ENCODE measurements at places on chromosomes 4 and X.

DNA sequence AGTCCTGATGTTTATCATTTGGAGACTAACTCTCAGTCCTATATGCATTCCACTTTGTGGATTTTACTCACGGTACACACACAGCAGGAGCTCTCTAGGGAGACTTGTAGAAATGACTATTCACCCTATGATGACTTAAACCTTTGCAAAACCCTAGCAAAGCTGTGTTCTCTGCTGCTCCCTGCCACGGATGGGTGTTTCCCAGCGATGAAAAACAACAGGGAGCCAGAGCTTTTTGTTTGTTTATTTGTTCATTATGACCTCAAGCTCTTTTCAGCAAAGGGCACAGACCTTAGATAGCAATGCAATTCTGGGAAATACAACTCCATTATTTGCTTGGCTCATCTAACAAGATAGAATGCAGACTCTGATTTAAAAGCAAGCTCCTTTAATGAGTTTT lies 156.6 kb downstream of the GRIA3 start:
- DNase-seq: no peak

- no peak for DNase-seq
Observed at GRCh38 chrX:103520386-103520785, 1.1 kb upstream of the RAB40A start.

DNA sequence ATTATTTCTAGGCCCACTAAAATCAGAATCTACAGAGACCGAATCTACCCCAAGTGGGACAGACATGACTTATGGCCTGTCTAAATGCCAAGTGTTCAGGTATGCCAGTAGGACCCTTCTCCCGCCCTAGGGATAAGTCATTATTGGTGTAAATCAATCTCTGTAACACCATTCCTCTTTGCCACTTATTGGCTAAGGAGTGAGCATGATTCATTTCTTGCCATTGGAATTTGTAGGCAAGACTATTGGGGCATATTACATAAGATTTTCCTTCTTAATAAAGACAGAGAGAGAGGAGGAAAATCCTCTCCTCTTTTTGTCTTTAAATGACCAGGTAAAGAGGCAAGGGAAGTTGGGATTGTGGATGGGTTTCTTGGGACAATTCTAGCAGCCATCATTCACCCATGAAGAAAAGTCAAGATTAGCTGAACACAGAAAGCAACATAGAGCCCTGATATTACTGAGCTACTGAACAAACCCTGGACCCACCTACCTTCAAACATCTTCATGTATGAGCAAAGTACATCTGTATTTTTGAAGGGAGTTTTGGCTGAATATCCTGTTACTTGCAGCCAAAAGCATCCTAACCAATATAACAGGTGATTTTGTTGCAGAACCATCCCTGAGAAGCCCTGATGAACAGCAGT lies 2.6 kb downstream of the SLC9B2 start:
- no peak for DNase-seq

GRCh38 chr4:128354205-128354821 lies 66.7 kb upstream of the PGRMC2 start:
- no peak for DNase-seq

- DNase-seq: no peak
Observed at GRCh38 chr4:154120006-154120676, 331.3 kb upstream of the SFRP2 start.

- no peak for DNase-seq
Observed at GRCh38 chr4:17812125-17812524, 1.3 kb downstream of the NCAPG start.

DNA sequence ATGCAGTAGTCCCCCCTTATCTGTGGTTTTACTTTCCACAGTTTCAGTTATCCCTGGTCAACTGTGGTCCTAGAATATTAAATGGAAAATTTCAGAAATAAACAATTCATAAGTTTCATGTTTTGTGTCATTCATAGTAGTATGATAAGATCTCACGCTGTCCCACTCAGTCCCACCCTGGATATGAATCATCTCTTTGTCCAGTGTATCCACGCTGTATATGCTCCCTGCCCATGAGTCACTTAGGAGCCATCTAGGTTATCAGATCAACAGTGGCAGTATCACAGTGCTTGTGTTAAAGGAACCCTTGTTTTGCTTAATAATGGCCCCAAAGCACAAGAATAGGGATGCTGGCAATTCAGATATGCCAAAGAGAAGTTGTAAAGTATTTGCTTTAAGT lies 16.2 kb upstream of the SYTL4 start:
- DNase-seq: no peak

DNA sequence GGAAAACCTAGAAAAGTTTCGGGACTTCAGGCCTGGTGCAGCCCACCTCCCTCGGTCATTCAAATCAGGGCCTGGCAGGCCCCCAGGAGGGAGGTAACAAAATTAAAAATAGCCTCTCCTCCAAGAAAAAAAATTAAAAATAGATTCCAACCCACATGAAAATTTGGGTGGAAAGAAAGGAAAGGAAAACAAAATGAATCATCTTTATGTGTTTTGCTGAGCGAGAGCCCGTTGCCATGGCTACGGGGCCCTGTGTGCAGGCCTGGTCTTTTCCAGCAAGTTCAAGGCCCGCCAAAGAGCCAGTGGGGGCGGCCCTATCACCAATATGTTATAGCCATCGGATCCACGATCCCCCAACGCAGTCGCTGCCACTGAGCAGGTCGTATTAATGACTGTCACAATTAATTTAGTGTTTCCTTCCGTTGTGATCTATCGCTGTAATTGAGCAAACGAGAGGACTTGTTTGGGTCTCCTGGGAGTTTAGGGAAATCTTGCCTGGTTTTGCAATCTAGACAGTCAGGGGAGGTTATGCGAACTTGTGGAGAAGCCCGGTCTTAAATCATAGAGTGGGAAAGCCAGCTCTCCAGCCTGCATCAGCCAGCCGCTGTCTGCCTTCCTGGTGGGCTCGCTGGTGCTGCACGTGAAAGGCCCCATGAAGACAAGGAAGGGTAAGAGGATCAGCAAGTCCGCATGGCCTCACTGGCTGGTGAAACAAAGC lies 452.4 kb downstream of the BCOR start:
- no peak for DNase-seq

DNA sequence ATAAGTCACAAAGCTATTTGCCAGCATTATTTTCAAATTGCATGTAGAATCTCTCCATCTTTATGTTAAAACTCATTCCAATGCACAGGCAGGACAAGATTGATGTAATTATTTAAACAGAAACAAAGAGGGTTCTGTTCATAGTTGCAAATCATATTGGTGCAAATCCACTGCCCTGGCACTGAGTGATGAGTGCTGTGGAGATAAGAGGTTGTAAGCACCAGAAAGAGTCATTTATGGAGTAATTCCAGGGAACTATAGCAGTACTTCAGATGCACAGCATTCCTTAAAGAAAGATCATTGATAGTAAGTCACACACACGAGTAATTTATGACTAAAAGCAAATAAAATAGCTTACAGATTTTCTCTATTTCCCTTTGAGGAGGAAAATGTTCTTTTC lies 337.7 kb upstream of the CTSO start:
- DNase-seq: no peak

DNA sequence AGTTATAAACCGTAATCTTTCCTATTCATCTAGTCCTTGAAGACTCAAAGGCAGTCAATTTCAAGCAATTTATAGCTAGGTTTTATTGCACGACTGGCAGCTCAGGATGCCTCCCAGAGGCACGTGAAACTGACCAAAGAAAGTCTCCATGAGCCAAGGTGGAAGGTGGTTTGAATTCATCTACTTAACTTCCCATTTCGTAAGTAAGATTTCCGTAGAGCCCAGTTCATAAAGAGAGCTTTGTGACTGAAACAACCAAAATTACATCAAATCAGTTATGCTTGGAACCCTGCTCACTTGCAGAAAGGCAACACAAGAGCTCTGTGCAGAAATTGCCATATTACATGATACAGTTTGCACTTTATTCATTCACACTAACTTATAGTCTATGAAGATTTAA lies 556.0 kb downstream of the TRIML1 start:
- DNase-seq: no peak

DNA sequence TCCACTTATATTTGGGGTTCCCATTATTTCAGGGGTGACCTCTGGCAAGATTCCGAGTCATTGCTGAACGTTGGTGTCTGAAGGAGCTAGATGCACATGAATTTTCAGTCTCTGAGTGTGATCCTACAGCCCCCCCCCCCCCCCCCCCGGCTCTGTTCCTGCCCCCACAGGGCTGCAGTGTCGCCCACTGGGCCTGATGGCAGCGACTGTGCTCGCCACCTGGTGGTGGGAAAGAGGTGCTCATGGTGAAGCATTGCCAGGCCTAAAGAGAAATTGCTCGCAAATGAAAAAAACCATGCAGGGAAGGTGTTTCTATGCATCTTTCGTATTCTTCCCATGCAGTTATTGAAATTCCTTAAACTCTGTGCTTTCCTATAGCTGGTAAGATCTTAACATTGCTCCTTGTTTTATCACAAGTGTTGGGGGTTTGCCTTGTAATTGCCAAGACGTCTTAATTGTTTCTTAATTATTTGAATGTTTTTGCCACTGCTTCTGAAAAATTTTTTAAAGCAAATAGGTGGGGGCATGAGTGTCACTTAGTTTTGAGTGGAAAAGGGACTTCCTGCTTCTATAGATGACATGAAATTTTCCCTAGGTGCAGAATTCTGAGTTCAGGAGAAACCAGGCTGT lies 63.2 kb downstream of the CLDN22 start:
- DNase-seq: no peak

Data from NCI-H774 (cell line).